ENCODE measurements at places on chromosomes 3 and 15.

- DNase-seq: no peak
These were observed 66.1 kb downstream of the ATP10A start for GRCh38 chr15:25797035-25797434.

- DNase-seq: no peak
These were observed 12.2 kb downstream of the LRRK1 start for GRCh38 chr15:100931143-100931890.

DNA sequence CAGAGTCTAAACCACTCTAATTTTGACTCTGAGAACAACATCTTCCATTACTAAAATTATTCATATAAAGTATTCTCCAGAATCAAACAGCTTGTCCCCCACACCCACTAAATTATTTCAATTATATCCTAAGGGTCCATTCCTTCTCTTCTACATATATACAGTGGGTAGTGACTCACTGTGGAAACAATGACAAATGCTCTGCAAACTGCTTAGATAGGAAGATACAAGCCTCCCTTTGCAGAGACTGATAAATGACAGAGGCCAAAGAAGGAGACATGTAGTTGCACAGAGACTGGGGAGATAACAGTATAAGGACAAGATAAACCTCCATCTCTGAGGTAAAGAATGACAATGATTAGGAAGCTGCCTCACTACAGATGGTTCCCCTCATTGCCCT lies 1087.4 kb downstream of the AGBL1 start:
- no peak for DNase-seq

DNA sequence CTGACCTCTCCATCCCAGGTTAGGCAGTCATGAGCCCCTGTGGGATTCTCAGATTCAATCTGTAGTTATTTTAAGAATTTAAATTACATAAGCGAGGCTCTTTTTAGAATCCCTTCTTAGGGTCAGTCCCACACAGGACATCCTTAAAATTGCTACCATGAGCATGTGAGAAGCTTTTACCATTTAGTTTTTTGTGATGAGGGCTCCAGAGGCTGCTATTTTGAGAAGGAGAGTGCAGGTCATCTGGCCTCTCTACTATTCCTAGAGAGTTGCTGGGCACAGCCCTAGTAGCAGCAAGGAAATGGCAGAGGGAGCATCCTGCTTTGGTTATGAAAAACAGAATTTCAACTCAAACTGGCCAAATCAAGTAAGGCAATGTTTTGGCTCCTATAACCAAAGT lies 13.6 kb upstream of the CADPS start:
- DNase-seq: no peak

- no peak for DNase-seq
These were observed 753.4 kb upstream of the CFAP20DC start for GRCh38 chr3:59803268-59803667.

DNA sequence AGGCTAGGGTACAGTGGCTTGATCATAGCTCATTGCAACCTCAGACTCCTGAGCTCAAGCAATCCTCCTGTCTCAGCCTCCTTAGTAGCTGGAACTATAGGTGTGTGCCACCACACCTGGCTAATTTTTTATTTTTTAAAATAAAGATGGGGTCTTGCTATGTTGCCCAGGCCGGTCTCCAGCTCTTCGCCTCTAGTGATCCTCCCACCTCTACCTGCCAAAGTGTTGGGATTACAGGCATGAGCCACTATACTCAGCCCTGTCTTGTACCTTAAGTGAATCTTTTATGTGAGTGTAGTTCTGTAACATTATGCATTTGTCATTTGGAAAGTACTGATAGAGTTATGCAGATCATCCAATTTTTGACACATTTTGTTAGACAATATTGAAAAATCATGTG lies 66.9 kb upstream of the C15orf39 start:
- DNase-seq: no peak

DNA sequence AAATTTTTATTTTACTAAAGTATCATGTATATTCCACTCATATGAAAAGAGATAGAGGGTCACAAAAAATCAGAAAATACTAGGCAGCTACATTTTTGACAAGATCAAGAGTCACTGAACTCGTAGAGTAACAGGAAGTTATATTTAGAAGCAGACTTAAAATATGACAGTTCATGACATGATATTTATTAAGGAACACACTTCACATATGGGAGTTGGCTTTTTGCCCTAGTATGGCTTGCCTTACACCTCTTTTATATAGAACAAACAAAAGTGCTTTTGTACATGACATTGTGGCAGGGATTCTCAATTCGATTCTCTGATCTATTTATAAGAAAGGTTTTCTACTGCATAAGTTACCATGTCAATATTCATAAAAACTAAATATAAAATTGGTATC lies 80.1 kb upstream of the GBE1 start:
- DNase-seq: no peak

DNA sequence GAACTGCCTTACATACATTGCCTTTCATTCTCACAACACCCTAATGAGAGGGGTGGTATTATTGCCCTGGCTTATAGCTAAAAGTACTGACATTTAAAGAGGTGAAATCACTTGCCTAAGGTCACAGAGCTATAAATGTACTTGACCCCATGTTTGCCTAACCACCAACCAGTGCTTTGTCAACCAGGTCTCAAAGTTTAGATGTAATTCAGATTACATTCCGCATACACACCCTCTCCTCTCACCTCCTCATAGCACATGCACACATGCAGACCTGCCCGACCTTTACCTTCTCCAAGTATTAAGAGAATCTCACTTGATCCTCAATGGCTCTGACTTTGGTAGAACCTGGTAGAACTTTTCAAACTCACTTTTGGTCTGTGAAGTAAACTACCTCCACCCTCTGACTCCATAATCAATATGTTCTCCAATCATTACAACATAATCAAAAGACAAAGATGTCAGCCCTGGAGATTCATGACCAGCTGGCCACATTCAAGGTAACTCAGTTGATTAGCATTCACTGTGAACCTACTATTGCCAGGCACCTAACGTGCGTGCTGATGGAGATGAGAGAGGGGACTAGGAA lies 63.2 kb upstream of the HES1 start:
- DNase-seq: no peak

- no peak for DNase-seq
These were observed 81.5 kb downstream of the DIPK2A start for GRCh38 chr3:144053121-144053520.

DNA sequence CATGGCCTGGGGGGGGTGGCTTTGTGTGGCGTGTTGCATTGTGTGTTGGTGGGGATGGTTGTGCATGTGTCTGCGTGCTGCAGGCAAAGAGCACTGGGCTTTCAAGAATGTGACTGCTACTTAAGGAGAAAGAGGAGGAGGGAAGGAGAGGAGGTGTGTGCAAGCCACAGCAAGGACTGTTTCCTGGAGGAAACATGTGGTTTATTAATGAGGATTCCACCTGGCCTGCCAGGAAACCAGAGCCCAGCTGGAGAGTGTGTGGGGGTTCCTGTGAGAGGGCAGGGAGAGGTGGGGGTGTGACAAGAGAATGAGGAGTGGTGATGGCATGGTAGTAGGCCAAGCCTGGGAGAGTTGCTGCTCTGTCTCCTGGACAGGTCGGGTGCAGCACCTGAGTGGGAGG lies 258.1 kb upstream of the ROPN1 start:
- no peak for DNase-seq
